CD4-positive, alpha-beta T cell (primary cell): ENCODE measurements at places on chromosomes 7 and 10. TPM values are rescaled to one million over a fixed set of nuclear protein-coding genes. Genes with fewer than 3 reads are reported as not detected.

GRCh38 chr7:29468196-29468595, 95.4 kb upstream of the PRR15 start:
- no peaks in the 10 kb centered on the region for H3K4me1 ChIP-seq
- no peak overlapping the region for H3K27ac ChIP-seq
- H3K4me3 ChIP-seq, result no peak overlapping the region
- no peaks in the 10 kb centered on the region for H3K36me3 ChIP-seq
- DNase-seq, result no peak

DNA sequence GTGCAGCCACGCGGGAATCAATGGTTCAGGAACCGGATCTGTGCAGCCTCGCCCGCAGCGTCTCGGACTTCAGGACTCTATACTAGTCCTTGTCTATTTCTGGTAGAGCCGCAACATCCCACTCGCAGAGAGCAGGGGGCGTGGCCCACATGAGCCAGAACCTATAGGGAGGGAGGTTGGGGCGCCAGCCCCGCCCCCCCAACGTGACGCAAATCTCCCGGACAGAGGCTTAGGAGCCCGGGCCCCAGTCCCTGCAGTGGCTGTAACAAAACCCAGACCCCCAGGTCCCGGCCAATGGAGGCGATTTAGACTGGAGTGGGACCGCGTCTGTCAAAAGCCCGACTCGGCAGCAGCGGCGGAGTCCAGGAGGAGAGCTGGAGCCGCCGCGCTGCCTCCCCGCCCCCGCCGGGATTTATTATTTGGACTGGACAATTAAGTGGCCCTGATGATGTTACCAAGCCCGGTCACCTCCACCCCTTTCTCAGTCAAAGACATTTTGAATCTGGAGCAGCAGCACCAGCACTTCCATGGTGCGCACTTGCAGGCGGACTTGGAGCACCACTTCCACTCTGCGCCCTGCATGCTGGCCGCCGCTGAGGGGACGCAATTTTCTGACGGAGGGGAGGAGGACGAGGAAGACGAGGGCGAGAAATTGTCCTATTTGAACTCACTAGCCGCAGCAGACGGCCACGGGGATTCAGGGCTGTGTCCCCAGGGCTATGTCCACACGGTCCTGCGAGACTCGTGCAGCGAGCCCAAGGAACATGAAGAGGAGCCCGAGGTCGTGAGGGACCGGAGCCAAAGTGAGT, at the start of gene NKX2-3:
Gene NKX2-3 (plus strand): TSS at position 256 of the 809 bp plus-strand sequence. CDS start 190 bp downstream, at position 446.
- H3K36me3 ChIP-seq, result no peaks in the 10 kb centered on the region
- no peak within 1 kb of the TSS for H3K27ac ChIP-seq

GRCh38 chr7:104017001-104017400, 27.5 kb upstream of the RELN start:
- H3K27ac ChIP-seq, result no peak overlapping the region
- DNase-seq, result no peak
- no peak overlapping the region for H3K4me3 ChIP-seq
- H3K36me3 ChIP-seq, result no peaks in the 10 kb centered on the region
- H3K27me3 ChIP-seq, result no peaks in the 10 kb centered on the region

MMP21 gene
- total RNA-seq, result 0.34 TPM

SLC13A1 gene
- not detected for total RNA-seq

- no peak for DNase-seq
- peak overlapping the region; percentile 26 for H3K4me3 ChIP-seq
- H3K27ac ChIP-seq, result no peak overlapping the region
- peaks cover 9% of the 10 kb centered on the region for H3K4me1 ChIP-seq
- H3K36me3 ChIP-seq, result no peaks in the 10 kb centered on the region
Measured at GRCh38 chr7:70595755-70596597, 536.0 kb upstream of the GALNT17 start.
